Putamen (tissue), 1 donor: ENCODE measurements at places on chromosomes 4 and X.

DNA sequence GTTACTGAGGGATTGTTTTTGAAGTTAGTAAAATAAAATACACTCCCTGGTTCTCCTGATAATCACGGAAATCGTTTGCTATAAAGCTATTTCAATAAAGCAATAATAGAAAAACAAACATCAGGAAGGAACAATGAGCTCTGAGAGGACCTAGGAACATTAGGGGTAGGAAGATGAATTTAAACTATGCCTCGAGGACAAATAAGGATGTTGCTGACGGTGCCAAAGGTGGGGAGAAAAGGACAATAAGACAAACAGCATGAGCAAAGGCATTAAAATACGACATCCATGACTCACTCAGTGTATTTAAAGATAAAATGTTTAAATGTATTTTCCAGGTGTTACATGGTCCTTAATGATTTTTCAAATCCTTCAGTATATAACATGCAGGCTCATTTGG is 110.3 kb downstream of the MTNR1A start:
- no peak for DNase-seq

DNA sequence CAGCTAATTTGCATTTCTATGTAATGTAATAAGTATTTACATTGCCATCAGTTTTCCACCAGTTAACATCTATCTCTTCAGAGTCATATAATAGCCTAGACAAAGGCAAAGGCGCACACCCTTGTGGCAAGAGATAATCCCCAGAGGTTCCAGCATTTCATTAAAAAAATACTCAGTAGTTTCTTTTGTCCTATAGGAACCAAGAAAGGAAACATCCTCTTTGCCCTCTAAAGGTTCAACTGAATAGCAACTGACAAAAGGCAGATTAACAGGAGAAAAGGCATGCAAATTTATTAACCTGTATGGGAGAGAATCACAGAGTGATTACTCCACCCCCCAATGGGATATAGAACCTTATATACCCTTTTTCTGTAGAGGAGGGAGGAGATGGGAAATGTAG is 48.4 kb downstream of the MAGEB17 start:
- no peak for DNase-seq

GRCh38 chr4:68324519-68325262 is 25.2 kb downstream of the YTHDC1 start:
- no peak for DNase-seq

GRCh38 chr4:151459375-151459774 is 50.4 kb downstream of the FHIP1A start:
- no peak for DNase-seq

GRCh38 chr4:151921386-151921785 is 160.6 kb upstream of the GATB start:
- DNase-seq = no peak

DNA sequence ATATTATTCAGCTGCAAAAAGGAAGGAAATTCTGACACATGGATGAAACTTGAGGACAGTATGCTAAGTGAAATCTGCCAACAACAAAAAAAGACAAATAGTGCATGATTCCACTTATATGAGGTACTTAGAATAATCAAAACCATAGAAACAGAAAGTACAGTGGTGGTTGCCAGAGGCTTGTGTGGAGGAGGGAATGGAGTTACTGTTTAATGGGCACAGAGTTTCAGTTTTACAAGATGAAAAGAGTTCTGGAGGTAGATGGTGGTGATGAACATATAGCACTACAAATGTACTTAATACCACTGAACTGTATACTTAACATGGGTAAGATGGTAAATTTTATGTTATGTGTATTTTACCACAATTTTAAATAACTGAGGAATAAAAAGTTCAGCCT is 212.0 kb upstream of the KLF3 start:
- no peak for DNase-seq

DNA sequence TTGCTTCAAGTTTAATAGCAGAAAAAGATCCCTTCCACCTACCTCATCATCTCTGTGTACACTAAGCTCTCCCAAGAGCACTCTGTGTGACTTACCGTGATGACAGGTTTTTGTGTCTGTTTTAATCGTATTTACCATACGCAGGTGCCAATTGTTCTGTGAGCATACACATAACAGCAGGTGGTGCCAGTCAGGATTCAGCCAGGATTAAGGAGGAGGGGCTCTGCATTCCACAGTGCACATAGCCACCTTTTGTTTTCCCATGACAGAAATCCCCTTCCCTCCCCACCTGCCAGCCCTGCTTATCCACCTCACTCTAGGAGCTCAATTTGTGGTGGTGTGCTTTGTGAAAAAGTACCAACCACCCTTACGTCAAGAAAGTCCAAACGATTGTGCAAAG is 14.8 kb downstream of the ANK2 start:
- DNase-seq = no peak

GRCh38 chr4:94519925-94520789 is 68.4 kb downstream of the PDLIM5 start:
- no peak for DNase-seq

GRCh38 chrX:139200793-139201192 is 329.7 kb upstream of the F9 start:
- no peak for DNase-seq

GRCh38 chr4:124432500-124432899 is 280.0 kb downstream of the ANKRD50 start:
- no peak for DNase-seq

DNA sequence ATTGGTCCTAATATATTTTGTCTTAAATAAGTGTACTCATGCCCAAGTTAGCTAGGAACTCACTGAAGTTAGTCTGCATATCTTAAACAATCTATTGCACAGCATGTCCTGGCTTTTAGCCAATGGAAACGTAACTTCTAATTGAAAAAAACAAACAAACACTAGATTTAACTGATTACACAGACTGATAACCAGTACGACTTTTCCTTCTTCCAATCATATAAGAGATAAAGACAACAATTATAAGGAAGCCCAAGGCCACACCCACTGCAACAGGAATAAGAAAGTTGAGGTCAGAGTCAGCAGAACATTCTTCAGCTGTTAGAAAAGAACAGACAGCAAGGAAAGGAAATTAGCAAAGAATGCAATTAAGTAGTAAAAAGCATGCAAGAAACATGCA is 40.8 kb downstream of the LAMP2 start:
- DNase-seq = no peak

DNA sequence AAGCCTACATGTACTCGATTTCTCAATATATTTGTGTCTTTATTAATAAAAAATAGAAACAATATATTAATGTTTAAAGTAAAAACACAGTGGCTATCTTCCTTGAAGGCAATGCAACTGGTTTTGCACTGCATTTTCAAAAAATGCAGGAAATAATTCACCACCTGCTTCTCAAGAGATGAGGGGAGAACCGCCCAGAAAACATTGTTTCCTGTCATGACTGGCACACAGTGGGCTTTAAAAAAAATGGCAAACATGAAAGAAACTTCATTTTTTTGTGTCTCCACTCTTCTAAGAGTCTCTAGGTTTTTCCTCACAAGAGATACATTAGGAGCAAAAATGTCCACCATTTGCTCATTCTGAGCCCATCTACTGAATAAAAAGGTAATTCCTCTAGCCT is 50.8 kb upstream of the C4orf50 start:
- no peak for DNase-seq

- DNase-seq = no peak
Observed at GRCh38 chrX:109089359-109089758, 353.0 kb upstream of the IRS4 start.

- no peak for DNase-seq
Observed at GRCh38 chrX:3994315-3994714, 280.9 kb upstream of the PRKX start.

- no peak for DNase-seq
Observed at GRCh38 chrX:50581405-50581804, 110.8 kb upstream of the DGKK start.

GRCh38 chrX:34275699-34276098 is 143.6 kb upstream of the FAM47A start:
- no peak for DNase-seq

DNA sequence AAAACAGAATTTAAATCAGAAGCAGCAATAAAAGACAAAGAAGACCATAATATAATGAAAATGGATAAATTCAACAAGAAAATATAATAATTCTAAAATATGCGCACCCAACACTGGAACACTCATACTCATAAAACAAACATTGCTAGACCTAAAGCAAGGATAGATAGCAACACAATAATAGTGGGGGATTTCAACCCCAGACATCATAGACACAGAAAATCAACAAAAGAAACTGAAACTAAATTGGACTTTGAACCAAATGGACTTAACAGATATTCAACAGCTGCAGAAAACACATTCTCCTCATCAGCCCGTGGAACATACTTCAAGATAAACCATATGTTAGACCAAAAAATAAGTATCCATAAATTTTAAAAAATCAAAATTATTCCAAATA is 1552.6 kb downstream of the C4orf33 start:
- DNase-seq = no peak

DNA sequence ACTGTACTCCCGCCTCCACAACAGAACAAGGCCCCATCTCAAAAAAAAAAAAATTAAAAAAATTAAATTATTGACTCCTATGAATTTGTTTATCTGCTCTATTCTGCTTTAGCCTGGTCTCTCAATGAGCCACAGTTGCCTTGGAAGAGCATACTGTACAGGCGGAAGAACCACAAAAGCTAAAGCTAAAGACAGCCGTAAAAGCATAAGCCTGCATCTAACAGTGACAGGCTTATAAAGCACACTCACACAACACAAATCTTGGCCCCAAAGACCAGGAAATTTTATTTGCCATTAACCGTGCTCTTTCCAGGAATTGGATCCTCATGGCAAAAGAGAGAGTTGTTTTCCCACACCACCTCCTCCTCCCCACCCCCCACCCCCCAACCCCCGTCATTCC is 53.5 kb upstream of the KLF3 start:
- no peak for DNase-seq

GRCh38 chr4:80302616-80303223 is 32.8 kb upstream of the CFAP299 start:
- DNase-seq = no peak

GRCh38 chr4:8084712-8085490 is 73.7 kb downstream of the ABLIM2 start:
- DNase-seq = no peak

- DNase-seq = no peak
Observed at GRCh38 chr4:152678841-152679240, 956 bp downstream of the TMEM154 start.

DNA sequence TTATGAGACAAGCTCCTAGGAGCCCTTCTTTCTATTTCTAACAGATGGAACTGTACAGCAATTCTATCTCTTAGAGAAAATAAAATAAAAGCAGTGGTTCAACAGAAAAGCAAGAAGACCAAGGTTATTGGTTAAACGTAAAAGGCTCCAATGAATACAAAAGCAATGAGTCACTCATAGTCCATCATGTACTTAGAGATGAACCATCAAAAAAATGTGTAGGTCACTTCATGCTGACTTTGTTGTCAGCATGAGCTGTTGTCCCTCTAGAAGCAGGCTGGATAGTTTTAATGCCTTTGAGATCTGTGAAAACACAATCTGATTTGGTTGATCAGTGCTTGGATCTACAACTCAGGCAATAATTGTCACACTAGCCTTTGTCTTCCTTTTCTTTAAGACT is 378.6 kb upstream of the ANXA10 start:
- DNase-seq = no peak

GRCh38 chr4:5884796-5885195 is 8.1 kb downstream of the CRMP1 start:
- no peak for DNase-seq

- DNase-seq = no peak
Observed at GRCh38 chr4:2159931-2160330, 82.0 kb downstream of the HAUS3 start.

DNA sequence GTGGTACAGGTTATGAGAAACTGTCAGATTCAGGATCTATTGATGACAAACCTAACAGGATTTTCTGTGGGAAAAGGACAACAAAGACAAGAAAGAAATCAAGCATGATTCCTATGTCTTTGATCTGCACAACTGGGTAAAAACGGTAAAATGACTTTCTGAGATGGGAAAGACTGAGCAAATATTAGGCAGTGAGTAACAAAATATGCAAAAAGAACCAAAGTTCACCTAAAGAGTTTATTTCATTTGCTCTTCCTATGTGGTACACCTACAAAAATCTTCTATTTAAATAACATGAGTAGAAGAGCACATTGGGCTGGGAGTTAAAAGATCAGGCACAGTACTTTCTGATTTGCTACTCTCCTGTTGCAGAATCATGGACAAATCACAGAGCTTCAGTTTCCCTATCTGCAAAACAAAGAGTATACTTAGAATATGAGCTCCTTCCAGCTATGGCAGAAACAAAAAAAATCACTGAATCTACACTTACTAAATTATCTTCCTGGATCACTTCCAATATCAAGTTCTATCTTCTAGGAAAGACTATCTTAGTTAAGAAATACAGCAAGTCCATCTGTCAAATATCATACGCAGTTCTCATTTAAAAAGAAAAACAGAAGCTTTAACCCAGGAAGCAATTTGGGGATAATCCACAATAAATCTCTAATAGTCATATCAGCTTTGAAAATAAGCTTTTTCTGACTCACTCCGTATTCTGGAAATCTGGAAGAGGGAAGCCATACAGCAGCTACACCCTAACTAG is 37.4 kb downstream of the NFXL1 start:
- DNase-seq = no peak

- no peak for DNase-seq
Observed at GRCh38 chrX:32395878-32396277, 815.5 kb downstream of the DMD start.

DNA sequence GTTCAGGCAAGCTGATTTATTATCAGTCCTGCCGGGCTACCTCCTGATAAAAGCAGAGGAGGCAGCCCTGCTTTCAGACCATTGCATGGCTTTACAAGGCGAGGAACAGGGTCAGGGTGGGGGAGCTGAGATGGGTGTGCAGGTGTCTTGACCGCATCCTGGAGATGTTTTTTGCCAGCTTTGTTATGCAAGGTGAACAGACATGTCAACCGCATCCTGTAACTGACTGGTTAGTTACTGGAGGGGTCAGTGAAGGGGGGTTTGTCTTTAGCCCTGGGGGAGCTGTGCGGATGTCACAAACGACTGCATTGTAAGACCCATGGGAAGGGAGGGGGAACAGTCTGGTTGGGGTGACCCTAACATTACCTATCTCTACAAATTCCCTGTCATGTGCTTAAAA is 10.0 kb downstream of the ADAM29 start:
- no peak for DNase-seq

- DNase-seq = no peak
Observed at GRCh38 chr4:68591204-68591603, 15.1 kb upstream of the UGT2B17 start.

DNA sequence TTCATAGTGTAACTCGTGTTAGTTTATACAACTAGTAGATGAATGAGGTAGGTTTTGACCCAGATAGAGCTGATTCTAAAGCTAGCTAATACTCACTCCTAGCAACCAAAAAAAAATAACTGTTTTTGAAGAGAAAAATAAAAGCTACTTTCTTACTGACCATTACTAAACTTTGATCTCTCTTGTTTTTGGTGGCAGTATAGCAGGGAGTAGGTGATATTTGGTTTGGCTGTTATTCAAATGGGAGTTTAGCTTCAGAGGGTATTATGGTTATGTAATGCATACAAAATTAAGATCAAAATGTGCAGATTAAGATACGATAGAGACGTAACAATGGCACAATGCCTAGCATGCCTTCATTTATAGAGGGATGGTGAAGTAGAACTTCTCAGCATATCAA is 1104.5 kb downstream of the PCDH19 start:
- DNase-seq = no peak
